ENCODE measurements at places on chromosomes 3 and 15.

- no peak for DNase-seq
These were observed 2.3 kb downstream of the CHP1 start for GRCh38 chr15:41233367-41233771.

DNA sequence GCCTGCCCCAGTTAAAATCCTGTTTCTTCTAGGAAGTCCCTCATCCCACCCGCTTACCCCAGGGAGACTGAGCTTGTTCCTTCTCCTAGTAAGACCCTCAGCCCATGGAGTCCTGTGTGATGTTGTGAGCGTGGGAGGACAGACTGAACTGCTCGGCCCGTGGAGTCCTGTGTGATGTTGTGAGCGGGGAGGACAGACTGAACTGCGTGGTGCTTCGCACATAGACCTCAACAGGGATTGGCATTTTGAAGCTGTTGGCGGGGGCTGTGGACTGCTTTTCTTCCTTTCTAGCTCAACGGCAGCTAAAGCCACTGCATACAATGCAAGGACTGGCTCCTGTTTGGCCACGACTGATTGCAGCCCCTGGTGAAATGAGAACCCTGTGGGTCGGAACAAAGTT lies 1.6 kb upstream of the SPTBN5 start:
- no peak for DNase-seq

- no peak for DNase-seq
These were observed 21.3 kb downstream of the ITGA11 start for GRCh38 chr15:68410466-68411342.

GRCh38 chr3:12906141-12906915 lies 65.0 kb upstream of the RPL32 start:
- DNase-seq = no peak

DNA sequence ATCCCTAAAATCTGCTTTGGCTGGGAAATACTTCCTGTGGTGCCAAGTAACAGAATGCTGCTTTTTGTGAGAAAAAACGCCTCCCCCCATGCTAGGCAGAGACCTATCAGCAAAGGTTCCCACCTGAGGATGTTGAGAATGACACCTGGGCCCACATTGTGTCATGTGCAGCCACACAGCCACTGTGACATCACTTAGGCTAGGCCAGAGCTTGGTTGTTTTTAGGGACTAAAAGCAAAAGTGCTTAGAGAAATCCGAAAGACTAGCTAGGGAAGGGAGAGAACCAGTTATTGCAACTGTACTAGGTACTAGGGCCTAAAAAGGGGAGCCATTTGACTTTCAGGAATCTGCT lies 6.2 kb downstream of the ZDHHC3 start:
- DNase-seq = no peak

- no peak for DNase-seq
These were observed 6.2 kb downstream of the DUOXA2 start for GRCh38 chr15:45120081-45120972.

DNA sequence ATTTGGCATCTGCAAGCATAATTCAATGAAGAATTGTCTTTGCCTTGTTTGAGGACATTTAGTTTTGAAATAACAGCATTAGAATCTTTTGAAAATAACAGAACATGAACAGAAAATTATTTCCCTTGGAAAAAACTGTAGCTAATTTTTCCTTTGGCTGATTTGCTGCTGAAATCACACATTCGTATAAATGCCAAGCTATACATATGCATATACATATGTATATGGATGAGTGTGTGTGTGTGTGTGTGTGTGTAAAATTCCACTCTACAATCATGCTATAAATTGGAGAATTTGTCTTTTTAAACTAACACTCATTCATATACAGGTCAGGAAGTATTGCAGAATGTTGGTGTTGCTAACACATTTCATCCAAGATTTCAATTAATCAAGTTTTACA lies 57.9 kb downstream of the SAMMSON start:
- no peak for DNase-seq

GRCh38 chr3:94081884-94082283 lies 19.0 kb downstream of the NSUN3 start:
- no peak for DNase-seq

- DNase-seq = no peak
These were observed 338.5 kb downstream of the RORA start for GRCh38 chr15:60890375-60891230.

DNA sequence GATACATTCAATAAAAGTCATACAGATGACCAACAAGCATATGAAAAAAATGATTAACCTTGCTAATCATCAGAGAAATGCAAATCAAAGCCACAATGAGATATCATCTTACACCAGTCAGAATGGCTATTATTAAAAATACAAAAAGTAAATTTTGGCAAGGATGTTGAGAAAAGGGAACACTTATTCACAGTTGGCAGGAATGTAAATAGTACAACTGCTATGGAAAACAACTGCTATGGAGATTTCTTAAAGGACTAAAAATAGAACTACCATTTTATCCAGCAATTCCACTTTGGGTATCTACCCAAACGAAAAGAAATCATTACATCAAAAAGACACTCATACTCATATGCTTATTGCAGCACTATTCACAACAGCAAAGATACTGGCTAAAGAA lies 1121.8 kb downstream of the TBL1XR1 start:
- DNase-seq = no peak

GRCh38 chr15:70892002-70892911 lies at the start of the genes LRRC49 and THAP10:
TSS of gene LRRC49 (plus strand) at chr15:70892826. CDS start at chr15:70892895, 69 bp downstream.
TSS of gene THAP10 (minus strand) at chr15:70892433. CDS start at chr15:70892272, 161 bp downstream.
- DNase-seq = no peak

DNA sequence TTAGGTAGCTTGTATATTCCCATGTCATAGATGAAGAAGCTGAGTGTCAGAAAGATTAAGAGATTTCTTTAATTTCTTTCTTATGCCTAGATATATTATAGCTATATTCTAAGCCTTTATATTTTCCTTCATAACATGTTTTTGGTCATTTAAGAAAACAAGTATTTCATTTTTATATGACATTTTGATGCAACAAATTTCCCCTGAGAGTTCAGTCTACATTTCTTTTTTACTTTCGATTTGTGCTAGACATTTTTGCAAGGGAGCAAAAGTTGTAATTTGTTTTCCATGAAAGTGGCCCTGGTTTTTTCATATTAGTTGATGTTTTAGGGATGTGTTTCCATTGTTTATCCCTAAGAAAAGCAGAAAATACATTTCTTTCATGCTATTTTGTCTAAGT lies 344.9 kb downstream of the NLGN1 start:
- no peak for DNase-seq

DNA sequence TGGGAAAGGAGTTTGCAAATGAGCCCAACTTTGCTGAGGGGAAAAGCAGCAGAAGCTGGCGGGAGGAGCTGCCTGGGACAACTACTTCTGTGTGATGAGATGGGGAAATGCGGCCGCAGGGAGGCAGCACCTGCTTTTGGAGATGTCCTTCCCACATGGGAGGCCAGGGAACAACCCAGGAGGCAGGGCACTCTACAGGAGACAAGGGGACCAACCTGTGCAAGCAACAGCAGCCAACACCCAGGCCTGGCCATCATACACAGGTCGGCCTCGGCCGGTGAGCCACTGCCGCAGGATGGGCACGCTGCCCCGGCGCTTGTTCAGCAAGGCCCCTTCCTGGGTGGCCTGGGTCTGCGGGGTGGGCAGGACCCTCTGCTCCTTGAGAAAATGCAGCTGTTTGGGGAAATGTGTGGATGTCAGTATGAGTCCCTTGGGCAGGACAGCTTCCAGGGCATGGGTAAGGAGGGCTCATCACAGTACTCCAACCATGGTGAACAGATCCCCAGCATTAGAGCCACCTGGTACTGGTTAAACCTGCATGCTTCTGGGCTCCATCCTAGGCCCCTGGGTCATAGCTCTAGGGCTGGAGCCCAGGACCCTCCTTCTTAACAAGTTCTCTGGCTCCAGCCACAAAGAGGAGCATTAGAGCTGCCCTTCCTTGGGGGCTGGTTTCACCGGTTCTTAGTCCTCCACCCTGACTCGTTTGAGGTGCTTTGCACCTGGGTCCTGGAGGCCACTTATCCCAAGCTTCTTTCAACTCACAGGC lies 11.6 kb downstream of the EPB42 start:
- no peak for DNase-seq

- DNase-seq = no peak
These were observed 6.1 kb upstream of the TICRR start for GRCh38 chr15:89569090-89569745.

DNA sequence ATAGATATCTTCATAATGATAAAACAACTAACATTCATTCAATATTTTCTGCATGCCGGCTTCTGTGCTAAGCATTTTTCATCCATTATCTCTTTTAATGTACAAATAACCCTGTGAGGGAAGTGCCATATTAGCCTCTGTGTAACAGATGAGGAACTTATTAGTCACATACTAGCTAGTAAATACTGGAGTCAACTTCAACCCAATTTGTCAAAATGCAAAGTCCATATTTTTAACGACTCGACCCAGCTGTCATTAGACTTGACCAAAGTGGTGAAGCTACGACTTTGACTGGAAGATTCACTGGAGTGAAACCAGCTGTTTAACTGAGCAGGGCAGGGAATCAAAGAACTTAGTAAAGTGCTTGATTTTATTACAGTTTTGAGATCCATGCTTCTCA lies 41.6 kb downstream of the PARP15 start:
- no peak for DNase-seq

- DNase-seq = no peak
These were observed 2.6 kb downstream of the DALRD3 start for GRCh38 chr3:49015765-49016164.

DNA sequence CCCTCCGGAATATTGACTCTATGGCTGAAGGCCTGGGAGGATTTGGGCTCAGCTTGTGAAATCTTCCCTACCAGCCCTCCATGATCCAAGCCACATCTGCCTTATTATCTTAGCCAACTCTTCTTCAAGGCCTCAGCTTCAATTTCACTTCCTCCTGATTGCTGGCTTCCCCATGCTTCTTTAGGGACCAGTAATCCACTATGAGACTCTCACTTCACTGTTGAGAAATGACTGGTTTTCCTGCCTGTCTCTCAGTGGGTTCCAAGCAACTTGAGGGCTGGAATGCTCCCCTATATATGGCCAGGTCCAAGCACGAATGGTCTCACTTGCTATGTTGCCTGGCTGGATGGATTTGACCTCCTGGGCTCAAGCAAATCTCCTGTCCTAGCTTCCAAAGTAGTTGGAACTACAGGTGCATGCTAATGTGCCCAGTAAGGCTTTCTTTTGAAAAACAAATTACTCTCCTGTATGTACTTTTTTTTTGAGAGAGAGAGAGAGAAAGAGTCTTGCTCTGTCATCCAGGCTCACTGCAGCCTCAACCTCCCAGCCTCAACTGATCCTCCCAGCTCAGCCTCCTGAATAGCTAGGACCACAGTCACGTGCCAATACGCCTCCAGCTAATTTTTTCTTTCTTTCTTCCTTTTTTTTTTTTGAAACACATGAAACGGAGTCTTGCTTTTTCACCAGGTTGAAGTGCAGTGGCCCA lies 7.9 kb upstream of the PIK3CB start:
- DNase-seq = no peak

- DNase-seq = no peak
These were observed 4.3 kb downstream of the PEAK1 start for GRCh38 chr15:77415450-77416147.

- DNase-seq = no peak
These were observed 19.0 kb downstream of the FAM3D start for GRCh38 chr3:58647381-58648141.

GRCh38 chr3:141303481-141304223 lies 64.7 kb upstream of the ZBTB38 start:
- DNase-seq = peak; percentile 24

DNA sequence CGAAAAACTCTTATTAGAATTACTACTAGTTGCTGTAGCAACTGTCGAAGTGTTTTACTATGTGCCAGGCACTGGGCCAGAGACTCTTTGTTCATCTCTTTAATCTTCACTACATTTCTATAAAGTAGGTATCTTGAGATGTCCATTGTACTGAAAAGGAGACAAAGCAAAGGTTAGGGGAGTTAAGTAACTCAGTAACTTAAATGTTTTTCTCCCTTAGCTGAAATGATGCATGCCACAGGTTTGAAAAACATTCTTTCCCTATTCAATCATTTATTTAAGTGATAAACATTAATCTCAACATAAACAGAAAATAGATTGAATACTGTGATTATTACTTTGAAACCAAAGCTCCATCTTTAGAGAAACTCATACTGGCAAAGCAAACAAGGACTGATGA lies 776.2 kb downstream of the FHIT start:
- DNase-seq = no peak

- DNase-seq = no peak
These were observed 10.7 kb upstream of the SERPINI2 start for GRCh38 chr3:167484551-167484950.

- DNase-seq = no peak
These were observed 44.5 kb downstream of the GBE1 start for GRCh38 chr3:81716870-81717509.
